ENCODE measurements at places on chromosomes 12 and 14.

GRCh38 chr12:68239309-68239982, 13.8 kb upstream of the IL26 start:
- no peak for DNase-seq

DNA sequence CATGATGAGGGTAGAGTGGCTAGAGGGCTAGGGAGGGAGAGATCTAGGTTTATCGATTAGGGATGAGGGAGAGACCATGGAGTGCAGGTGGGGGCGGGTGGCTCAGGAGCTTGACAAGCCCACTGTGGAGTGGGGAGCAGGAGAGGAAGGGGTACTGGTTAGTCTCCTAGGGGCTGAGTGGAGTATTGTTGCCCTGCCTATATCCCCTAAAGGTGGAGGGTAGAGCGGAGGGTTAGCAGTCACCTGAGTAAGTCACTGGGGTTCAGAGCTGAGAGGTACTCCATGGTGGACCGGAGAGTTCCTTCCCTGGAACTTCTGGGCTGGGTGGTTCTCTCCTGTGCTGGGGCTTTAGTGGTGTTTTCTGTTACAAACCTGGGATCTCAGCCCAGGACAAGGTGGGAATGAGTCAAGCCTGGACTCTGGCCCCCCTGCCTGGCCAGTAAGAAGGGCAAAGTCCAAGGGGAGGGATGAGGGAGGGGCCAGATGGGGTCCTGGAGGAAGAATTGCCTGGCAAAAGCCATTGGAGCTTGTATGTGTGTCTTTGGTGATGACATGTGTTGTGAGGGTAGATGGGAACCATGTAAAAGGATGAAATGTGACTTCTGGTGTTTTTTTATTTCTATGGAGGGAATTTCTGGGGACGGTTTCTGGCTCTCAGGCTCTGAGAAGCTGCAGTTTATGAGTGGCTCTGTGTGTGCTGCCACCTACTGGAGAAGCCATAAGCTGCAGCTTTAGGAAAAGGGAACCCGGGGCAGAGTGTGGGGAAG, at the start of gene CIDEB:
Gene CIDEB, minus strand, starts transcription at position 403 of the 767 bp plus-strand sequence. Its CDS starts 119 bp downstream, at position 284.
- peak; percentile 52 for DNase-seq

GRCh38 chr14:99077076-99077843, 194.7 kb downstream of the BCL11B start:
- no peak for DNase-seq

- DNase-seq = no peak
Measured at GRCh38 chr12:12228402-12228801, 38.4 kb downstream of the LRP6 start.

DNA sequence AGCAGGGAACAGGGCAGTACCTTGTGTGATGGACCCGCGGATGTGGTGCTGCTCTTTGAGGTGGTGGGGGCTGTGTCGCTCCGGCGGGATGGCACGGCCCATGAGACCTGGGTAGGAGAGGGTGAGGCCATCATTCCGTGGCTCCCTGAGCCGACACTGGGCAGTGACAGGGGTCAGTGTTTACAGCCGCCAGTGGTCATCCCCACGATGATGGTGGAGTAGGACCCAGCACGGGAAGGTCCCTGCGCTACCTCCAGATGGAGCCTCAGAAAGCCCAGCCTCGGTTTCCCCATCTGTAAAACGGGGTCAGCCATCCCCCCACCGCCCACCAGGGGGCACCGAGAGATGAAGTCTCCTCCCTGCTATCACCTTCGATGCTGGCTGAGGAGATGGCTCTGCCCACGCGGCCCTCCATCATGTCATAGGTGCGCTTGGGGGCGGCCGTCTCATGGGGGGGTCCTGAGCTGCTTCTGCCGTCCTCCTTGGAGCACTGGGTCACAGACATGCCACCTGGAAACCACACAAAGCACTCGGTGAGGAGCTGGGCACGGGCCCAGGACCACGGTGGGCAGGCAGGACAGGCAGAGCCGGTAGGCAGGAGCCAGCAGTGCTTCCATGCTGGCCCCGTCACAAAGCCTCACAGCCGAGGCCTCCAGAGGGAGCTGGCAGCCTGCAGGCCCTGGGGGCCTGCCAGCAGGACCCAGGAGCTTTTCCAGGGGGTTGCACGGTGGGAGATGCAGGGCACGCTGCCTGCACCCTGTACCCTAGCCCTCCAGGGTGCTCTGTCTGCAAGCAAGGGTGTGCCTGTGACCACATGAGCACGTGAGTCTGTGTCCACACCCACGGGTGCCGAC, 53.1 kb downstream of the RFLNA start:
- DNase-seq = peak; percentile 22

DNA sequence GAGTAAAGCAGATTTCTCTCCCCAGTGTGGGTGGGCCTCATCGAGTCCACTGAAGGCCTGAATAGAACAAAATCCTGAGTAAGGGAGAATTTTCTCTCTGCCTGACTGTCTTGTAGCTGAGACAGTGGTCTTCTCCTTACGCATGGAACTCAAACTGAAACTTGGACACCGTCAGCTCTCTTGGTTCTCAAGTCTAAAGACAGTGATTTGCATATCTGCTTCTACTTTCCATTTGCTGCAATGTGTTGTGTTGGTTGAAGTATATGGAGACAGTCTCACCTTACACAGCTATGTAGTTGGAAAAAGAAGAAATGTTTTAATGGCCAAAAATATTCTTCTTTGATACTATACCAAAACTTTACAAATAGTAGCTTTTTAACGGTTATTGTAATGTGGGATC, 160.2 kb upstream of the LMNTD1 start:
- DNase-seq = no peak
